NCI-H510A (cell line): ENCODE measurements at places on chromosomes 3 and 15.

- DNase-seq: no peak
Observed at GRCh38 chr3:187706971-187707370, 4.6 kb upstream of the RTP2 start.

GRCh38 chr3:41601404-41601987 lies 360.4 kb downstream of the ULK4 start:
- no peak for DNase-seq

DNA sequence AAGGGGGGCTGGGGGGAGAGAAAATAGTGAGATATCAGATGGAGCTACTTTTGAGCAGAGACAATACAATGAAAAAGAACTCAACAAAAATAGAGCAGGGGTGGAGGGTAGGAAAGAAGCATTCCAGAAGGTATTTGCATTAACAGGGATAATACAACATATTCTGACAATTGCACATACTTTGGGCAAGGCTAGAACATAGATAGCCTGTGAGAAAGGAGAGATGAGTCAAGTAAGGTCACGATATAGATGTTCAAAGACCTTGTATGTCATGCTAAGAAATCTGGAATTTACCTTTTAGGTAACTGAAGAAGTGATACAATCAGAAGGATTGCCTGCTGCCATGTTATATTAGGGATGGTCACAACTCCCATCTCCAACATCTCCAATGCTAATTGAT lies 155.2 kb downstream of the GSK3B start:
- DNase-seq: no peak

- DNase-seq: no peak
Observed at GRCh38 chr3:174337227-174337626, 521.9 kb upstream of the NAALADL2 start.

DNA sequence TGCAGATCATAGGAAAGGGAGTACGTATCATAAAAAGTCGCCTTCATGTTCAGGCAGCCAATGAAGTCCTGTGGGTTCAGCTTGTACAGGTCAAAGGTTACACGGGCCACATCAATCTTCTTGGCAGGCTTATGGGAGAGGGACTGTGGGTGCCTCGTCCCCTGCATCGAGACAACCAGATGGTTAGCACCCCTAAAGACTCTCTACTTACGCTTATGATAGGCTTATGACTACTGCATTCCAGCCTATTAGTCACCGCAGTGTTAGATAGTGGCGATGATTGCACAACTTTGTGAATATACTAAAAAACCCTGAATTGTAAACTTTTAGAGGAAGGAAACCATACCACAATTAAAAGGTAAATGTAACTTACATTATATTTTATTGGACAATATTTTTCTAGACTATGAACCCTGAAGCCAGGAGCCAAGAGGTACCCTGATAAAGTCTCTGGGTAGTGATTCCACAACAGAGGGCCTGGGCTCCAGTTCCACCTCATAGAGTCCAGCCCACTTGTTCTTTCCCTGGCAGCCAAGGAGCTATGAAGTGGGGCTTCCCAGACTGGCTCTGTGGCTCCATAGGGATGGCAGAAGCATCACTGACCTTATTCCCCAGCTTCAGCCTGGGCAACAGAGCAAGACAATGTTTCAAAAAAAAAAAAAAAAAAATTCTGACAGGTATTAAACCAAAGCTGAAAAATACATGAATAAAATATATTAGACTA lies 2.5 kb upstream of the FANCD2 start:
- DNase-seq: no peak

DNA sequence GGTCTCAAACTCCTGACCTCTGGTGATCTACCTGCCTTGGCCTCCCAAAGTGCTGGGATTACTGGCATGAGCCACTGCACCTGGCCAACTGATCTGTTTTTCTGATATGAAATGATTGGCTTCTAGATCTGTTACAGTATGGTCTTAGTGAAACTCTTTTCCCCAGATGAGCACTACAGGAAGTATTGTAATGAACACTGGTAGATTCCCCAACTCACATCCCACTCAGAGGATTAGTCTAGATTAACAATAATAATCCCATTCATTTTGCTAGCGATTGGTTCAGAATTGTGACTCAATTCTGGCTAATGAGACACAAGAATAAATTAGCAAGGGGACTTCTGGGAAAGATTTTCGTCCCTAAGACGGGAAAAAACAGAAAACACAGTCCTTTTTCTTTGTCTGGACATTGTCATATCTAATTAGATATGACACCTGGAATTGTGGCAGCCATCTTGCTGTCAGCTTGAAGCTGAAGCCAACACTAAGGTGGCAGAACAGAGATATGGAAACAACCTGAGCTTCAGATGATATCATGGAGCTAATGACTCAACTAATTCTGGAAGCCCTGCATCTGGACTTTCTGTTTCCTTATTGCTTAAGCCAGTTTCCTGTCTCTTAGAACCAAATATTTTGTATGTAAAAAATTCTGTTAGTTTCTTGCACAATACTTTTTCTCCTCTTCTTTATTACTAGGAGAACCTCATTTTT lies 17.4 kb upstream of the NPTN start:
- no peak for DNase-seq

DNA sequence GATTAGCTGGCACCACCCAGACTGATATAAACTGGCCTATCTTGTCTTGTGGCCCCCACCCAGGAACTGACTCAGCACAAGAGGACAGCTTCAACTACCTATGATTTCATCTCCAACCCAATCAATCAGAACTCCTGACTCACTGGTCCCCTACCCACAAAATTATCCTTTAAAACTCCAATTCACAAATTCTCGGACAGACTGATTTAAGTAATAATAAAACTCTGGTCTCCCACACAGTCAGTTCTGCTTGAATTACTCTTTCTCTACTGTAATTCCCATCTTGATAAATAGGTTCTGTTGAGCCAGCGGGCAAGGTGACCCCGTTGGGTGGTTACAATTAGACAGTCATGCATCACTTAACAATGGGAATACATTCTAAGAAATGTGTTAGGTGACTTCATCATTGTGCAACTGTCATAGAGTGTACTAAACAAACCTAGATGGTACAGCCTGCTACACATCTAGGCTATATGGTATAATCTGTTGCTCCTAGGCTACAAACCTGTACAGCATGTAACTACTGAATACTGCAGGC lies 48.1 kb upstream of the MAP4 start:
- no peak for DNase-seq

- no peak for DNase-seq
Observed at GRCh38 chr3:132290833-132291232, 26.4 kb upstream of the ACP3 start.

DNA sequence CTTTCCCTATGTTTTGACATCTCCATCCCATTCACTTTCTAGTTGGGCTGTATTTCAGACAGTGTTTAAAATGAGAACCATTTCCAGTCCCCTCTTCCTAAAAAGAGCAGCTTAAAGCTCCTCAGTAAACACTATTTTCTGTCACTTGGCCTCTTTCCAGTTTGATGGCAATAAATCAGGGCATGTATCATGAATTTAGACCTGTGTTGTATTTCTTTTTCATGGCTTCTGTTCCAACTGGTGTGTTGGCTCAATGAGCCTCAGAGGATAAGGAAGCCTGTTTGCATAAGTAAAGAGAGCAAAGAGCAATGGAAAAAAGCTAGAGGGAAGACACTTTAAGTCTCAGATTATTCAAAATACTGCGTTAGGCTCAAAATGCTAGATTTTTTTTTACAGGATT lies 7.2 kb downstream of the CCDC80 start:
- DNase-seq: no peak

- no peak for DNase-seq
Observed at GRCh38 chr3:49401766-49402165, 10.0 kb downstream of the RHOA start.
